ENCODE measurements at places on chromosomes 13 and 19.

DNA sequence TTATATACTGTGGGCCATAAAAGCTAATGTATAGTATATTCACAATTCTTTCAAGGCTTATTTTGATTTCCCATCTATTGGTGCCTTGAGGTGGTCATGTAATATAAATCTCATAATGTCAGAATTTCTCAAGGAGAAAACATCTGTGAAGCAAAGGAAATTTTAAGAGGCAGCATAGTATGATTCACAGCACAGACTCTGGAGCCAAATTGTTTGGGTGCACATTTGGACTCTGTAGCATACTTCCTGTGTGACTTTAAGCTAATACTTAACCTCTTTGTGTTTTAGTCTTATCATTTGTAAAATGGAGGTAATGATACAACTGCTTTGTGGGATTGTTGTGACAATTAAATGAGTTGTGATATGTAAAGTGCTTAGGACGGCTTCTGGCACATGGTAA lies 67.6 kb downstream of the PIBF1 start:
- no peak for DNase-seq

GRCh38 chr13:48263196-48263595 lies 30.2 kb downstream of the ITM2B start:
- no peak for DNase-seq

- no peak for DNase-seq
Observed at GRCh38 chr13:25802579-25802978, 249.2 kb downstream of the SHISA2 start.

GRCh38 chr19:19226663-19227062 lies 14.9 kb downstream of the NCAN start:
- no peak for DNase-seq

DNA sequence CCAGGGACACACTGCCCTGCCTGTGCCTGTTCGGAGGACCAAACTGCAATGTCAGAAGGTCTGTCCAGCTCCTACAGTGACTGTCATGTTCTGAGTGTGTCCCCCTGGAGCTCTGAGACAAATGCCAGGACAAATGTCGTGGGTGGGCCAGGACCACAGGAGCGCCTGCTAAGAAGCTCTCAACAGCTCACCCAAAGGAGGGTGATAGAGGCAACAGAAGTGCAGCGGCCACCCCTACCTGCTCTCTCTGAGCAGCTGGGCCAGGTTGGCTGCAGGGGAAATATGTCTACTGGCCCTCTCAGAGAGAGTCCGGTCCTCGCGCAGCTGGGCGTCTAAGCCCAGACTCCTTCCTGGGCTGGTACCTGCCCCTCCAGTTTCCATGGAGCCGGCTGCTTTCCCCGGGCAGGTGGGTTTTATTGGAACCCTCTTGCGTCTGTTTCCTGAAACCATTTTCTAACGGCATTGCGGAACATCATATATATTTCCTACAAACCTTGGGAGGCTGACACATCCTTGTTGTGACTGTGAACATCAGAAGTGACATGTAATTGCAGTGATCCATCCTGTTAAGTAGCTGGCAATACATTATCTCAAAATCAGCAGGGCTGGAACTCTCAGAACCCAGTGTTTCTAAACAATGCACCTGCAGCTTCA lies 78.1 kb downstream of the CHST8 start:
- no peak for DNase-seq

DNA sequence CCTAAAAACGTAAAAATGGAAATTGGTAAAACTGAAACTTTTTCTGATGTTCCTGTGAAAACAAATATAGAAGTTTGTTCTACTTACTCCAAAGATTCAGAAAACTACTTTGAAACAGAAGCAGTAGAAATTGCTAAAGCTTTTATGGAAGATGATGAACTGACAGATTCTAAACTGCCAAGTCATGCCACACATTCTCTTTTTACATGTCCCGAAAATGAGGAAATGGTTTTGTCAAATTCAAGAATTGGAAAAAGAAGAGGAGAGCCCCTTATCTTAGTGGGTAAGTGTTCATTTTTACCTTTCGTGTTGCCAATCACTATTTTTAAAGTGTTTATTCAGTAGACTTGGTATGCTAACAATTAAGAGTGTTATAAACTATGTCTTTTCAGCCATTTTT lies 25.6 kb downstream of the BRCA2 start:
- no peak for DNase-seq

- peak; percentile 39 for DNase-seq
Observed at GRCh38 chr13:67736646-67737420, 506.7 kb upstream of the PCDH9 start.

DNA sequence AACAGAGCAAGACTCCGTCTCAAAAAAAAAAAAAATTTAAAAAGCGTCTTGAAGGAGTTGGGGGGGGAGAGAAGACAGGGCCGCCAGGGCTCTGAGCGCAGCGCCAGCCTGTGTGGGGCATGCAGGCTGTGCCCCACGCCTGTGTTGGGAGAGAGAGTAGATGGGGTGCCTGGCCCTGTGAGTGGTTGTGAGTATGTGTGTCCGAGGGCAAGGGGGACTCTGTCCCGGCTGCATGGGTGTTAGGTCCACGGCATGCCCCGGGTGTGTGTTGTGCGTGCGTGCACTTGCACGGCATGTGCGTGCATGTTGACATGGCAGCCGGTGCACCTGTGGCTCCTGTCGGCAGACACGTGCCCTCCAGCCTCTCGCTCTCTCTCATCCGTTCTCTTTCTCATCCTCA lies 3.4 kb downstream of the MAP2K7 start:
- no peak for DNase-seq

DNA sequence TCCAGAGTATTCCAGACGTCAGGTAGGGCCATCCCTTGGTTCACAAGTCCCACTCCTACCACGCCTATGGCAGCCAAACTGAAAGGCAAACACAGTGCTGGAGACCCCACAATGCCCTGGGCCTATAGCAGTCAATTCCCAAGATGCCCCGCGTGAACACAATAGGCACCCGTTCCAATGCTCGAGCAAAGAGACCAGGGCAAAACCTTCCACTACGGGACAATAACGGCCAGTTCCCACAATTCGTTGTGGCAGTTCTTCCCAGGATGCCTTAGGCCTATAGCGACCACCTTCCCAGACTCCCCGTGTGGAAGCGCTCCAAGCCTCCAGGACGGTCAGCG lies 538 bp downstream of the ZNF428 start:
- DNase-seq: peak; percentile 73

- DNase-seq: no peak
Observed at GRCh38 chr19:45324349-45324907, 1.8 kb upstream of the CKM start.

- DNase-seq: no peak
Observed at GRCh38 chr13:63206461-63206860, 1790.8 kb upstream of the PCDH20 start.

DNA sequence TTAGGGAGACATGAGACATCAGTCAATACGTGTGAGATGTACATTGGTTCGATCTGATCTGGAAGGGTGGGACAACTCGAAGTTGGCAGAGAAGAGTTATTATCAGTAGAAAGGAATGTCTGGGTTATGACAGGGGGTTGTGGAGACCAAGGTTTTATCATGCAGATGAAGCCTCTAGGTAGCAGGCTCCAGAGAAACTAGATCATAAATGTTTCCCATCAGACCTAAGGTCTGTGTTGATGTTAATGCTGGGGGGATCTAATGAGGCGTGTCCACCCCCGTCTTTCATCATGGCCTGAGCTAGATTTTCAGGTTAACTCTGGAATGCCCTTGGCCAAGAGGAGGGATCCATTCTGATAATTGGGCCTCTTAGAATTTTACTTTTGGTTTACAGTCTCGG lies 187.0 kb upstream of the KL start:
- no peak for DNase-seq

- no peak for DNase-seq
Observed at GRCh38 chr13:113952151-113952982, 21.5 kb downstream of the C13orf46 start.

GRCh38 chr13:99363949-99364348 lies 56.8 kb upstream of the GPR183 start:
- DNase-seq: no peak

DNA sequence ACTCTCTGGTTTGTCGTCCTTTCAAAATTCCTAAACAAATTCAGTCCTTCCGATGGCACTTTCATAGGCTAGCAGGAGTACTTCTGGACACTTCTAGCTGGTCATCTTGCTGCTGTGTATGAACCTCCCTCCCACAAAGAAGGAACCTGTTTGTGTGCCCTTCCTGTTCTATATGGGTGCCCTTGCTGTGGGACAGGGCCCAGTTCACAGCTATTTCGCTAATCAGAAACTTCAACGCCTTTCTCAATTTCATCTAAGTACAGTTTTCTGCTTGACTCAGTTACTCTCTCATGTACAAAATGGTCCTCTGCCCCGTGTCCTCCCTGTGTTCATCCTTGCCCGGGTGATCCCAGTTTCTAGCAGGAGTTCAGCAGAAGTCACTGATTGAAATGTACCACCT lies 96.1 kb downstream of the STARD13 start:
- no peak for DNase-seq

DNA sequence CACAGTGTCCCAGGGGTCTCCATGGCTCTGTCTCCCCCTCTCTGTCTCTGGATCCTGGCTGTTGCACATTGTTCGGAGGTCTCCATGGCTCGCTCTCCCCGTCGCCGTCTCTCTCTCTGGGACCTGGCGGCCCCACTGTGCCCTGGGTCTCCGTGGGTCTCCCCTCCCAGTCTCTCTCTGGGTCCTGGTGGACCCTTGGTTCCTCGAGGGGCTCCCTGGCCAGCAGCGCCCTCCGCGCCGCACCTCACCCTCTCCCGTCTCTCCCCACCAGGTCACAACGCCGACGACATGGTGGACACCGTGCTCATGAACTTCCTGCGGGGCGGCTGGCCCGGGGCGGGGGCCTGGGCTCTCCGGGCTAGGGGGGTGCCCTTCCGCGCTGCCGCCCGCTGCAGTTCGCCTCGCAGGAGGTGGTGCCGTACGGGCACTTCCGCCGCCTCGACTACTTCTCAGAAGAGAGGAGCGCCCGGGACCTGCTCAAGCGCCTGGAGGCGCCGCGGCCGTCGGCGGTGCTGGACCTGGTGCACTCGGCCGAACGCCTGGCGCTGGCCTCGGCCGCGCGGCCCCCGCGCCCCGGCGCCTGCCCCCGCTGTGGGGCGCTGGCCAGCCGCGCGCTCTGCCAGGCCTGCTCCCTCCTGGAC lies 29.1 kb downstream of the SIGLEC5 start:
- DNase-seq: no peak

GRCh38 chr19:47309608-47310007 lies at the start of gene C5AR1:
C5AR1 (plus strand) TSS chr19:47309861; CDS start chr19:47309896, 35 bp downstream.
- no peak for DNase-seq

DNA sequence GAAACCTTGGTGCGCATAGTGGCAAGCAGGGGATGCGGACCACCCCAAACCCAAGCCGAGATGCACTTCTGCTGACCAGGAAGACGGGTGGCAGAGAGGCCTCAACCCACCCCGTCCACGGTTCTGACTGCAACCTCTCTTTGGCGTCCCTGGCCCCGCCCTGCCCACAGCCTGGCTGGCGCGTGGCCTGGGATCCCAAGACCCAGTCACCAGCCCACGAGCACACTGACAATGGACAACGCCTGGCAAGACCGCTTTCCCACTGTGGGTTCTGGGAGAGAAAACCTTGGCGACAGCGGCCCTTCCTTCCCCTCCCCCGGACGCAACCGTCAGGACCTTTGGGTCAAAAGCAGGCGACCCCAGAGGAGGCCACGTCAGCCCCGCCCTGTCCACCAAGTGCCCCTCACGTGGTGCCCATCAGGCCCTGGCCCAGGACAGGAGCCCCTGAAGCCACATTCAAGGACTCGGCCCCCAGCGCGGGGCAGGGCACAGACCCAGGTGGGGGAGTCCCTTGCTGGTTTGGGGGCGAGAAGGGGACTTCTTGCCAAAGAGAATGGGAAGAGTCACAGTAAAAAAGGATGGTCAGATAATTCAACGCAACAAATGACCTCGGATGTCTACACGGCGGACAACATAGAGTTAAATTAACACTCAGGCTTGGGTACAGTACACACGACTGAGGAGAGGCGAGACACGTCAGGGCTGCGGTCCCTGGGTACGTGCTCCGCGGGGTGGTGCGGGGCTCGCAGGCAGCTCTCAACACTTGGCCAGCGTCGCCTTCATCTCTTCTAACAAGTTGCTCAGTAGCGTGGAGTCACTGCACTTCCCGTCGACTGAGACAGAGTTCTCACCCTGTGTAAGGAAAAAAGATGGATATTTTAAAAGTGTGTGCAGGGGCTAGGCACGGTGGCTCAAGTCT lies 5.0 kb downstream of the IZUMO4 start:
- peak; percentile 48 for DNase-seq

DNA sequence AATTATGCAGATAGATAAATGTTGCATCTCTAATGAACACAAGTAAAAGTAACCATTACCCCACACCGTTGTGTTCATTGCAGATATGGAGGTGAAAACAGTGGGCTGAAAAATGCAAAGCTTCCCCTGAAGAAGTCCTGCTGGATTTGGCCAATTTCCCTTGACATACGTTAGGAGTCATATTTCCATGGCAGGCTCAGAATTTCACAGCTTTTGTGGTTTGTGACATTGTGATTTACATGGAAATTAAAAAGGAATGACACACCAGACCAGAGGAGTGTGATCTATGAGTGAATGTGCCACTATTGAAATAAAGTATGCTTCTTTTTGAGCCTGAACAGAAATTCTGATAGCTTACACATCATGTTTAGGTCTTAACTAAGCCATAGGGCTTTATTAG lies 221.1 kb upstream of the TMTC4 start:
- DNase-seq: no peak

GRCh38 chr19:48565090-48565489 lies 13.1 kb downstream of the SULT2B1 start:
- no peak for DNase-seq

- DNase-seq: no peak
Observed at GRCh38 chr19:32318884-32319520, 26.4 kb upstream of the ZNF507 start.

- no peak for DNase-seq
Observed at GRCh38 chr13:112769615-112770014, 79.8 kb downstream of the ATP11A start.

DNA sequence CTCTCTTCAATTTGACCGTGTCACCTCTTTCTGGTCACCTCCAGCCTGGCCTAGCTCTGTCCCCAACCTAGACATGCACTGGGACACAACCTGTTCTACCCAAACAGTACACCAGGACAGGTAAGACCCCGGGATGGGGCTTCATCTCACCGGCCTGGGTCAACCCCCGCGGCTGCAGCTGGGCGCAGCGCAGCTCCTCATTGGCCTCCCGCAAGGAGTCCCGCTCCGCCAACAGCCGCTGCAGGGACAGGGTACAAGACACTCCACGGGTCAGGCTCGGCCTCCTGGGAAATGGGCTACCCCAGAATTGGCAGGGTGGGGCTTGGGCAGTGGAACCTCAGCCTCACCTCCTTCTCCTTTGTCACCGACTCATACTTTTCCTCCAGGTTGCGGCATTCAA lies 7.7 kb downstream of the HOOK2 start:
- no peak for DNase-seq
